ENCODE measurements at places on chromosomes 6 and 20.
A peak's percentile ranks its signal among the peaks of the same experiment; 100 is the strongest.

DNA sequence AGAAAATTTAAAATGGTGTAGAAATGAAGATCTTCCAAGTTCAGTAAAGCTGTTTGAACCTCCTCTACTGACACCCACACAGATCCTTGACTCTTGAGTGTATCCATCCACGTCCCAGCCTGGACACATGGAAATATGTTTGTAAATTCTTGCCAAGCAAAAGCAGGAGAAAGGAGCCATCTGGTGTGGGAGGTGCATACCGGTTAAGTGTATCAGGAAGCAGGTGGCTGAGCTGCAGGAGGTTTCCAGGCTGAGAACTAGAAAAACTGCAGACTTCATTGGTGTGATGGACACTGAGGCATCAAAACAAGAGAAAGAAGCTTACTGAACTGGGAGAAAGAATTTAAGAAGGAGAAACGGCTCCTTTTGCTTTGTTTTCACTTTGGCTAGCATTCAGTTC, 229.9 kb upstream of the GRIK2 start:
- ATAC-seq, result no peak

DNA sequence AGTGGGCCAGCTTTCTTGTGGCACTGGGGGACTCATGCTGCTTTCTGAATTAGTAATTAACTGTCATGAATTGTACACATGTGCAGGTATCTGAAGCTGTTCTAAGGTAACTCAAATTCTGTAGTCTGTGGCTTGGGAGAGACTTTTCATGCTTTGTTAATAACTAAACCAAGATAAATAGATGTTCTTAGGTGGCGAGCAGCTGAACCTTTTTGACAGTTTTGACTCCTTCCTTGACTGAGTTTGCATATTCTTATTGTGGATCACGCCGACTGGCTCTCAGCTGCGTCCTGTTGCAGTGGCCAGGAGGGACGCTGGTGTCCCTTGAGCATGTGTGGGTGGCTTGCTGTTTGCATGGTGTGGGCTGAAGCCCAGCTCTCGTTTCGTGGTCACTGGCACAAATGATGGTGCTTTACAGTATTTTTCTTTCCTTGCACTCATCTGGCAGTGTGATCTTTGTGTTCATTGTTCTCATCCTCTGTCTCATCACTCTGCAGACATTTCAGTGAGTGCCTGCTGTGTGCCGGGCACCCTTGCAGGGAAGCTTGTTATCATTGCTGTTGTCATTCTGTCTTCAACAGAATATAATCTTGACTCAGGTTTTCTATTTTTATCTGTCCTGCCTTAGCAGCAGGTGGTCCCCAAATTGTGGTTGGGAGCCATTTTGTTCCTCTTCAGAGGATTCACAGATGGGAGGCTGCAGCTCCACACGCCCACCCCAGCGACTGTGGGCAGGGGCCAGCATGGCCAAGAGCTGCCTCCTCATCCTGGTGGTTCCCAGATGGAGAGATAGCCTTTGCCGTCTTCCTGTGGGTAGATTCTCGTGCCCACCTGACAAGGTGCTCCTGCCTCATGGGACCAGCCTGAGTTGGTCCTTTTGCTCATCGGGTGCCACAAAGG, 39.6 kb downstream of the DUSP22 start:
- no peak for ATAC-seq

DNA sequence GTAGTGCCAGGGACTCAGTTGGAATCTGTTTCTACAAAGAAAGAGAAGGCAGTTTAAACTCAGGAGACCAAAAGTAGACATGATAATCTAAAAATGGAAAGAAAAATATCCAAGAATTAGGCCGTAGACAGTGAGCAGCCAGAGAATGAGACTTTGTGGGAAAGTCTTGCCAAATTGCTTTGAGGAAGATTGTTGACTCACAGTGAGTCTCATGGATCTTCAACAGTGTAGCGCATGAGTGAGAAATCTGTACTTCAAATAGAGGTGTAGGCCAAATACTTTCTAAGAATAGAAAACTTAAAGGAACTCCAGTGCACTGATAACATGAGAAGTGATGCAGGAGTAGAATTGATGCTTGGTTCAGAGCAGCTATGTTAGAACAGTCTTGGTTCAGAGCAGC, 284.5 kb downstream of the HTR1B start:
- ATAC-seq, result no peak

DNA sequence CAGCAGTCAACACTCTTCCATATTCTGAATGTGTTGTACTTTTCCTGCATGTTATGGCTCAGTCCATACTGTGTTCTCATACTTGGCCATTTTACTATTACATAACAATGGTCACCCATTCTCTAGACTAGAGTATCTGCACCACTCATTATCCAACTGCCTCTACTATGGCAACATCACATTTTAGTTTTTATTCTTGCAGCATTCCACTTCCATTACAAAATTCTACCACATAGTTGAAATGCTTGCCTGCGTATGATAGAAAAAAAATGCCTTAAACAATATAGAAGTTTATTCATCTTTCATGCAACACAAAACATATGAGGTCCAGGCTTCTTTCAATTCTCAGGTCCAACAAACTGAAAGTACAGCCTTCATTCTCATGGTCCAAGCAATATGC, 128.0 kb downstream of the TENT5A start:
- no peak for ATAC-seq

DNA sequence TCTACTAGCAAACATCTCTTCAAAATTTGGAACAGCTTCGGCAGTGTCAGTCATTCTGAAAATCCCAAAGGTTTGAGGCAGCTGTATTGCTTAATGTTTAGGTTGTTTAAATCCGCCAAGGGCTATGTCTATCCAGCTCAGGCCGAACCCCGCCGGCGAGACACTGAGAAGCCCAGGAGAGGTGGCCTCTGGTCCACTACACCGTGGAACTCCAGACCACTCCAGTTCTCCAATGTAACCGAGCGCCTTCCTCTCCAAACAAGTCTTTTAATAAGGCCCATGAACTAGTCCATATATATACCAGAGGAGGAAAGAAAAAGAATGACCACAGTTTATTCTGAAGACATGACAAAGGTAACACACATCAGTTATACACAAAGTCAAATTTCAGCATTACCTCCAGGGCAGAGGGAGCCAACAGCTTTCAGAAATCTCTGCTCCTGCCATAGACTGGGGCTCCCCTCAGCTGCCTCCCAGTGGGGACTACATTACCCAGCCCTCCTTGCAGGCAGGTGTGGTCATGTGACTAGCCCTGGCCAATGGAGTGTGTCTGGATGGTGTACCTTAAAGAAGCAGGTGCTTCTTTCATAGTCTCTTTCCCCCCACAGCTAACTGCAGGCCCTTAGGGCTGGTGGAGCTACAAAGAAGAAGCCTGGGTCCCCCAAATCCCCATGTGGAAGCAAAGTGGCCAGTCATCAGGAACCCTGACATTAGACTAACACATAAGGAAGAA, at the start of gene RAMACL:
Gene RAMACL (minus strand): TSS at position 255 of the 733 bp plus-strand sequence. CDS start 201 bp downstream, at position 54.
- ATAC-seq, result peak; percentile 81

DNA sequence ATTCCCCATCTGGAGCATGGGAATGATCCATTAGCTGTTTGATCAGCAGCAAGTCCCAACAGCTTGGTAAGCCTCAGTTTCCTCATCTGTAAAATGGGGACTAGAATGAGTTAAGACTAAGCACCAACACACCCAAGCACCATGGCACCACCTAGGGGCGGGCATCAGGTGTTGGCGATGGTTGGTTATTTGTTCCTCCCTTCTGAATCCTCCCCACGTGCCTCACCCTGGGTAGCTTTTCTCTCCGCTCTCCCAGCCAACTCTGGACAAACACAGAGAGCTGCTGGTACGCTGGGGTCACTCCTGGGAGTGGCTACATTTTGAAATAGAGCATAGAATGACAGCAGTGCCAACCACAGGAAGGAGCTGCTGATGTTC, 13.3 kb upstream of the ITPR3 start:
- ATAC-seq, result peak; percentile 86

GRCh38 chr6:130421585-130421984, 55.8 kb downstream of the TMEM200A start:
- no peak for ATAC-seq

DNA sequence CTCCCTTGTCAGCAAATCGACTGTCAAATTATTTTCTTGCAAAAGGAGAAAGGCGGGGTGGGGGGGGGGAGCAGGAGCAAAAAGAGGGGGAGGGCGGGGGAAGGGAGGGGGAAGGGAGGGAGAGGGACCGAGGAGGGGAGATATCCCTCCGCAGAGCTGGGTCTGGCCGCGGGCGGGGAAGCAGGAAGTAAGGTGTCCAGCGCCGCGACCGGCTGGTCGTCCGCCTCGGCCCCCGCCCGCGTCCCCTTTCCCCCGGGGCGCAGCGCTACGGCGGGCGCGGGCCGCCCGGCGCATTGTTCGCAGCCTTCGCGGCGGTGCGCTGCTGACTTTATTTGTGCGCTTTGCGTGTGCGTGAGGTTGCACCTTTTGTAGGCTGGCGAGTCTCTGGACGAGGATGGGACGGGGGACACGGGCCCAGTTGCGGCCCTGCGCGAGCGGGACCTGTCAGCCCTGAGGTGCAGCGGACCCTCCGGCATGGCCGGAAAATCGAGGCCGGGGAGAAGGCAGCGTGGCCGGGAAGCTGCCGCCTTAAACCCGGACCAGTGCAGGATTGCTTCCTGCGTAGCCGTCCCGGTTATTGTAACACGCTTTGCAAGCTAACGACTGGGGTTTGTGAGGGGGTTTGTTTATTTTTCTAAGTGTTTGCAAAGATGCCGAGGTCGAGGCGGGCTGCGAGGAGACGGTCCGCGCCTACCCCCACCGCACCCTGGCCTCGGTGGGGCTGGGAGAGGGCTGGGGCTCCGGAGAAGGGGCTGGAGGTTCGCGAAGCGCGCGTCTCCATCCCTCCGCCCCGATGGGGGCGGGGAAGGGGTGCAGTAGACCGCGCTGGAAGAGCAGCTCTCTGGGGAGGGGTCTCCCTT, 675 bp upstream of the TRERF1 start:
- ATAC-seq, result peak; percentile 31

DNA sequence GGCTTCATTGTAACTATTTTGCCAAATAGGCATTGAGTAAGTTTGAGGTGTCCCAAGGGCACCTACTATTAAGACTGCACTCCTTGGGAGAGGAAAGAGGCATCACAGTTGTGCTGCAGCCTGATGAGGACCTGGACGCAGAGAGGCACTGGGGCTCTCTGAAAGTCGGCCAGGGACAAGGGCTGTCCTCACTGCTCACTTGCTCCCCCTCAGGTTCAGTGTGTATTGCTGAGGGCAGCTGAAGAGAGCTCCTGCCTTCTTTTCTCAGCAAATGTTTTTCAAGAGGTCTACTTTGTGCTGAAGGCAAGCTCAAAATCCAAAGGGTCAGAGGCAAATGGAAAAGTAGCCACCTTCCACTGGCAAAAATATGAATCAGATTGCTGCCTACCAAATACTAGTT, 331.8 kb downstream of the RIMS1 start:
- no peak for ATAC-seq

DNA sequence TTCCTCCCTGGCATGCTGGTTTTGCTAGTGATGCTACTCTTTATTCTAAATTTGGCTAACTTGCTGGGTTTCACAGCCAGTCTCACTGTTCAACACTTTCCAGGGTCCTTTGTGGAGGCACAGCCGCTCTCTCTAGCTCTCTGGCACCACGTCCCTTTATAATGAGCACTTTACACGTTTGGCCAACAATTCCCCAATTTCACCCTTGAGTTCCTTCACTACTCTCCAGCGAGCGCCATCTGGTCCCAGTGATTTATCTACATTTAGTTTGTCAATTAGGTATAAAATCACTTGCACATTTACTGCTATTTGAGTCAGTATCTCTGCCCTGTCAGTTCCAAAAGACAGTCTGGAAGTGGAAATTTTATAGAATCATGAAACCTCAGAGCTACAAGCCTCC, 241.9 kb upstream of the MOCS1 start:
- ATAC-seq, result no peak

- peak; percentile 79 for ATAC-seq
Measured at GRCh38 chr6:33276864-33277662, at the start of gene B3GALT4. TSS of gene B3GALT4 (plus strand) at chr6:33277123. CDS start at chr6:33277420, 297 bp downstream.

DNA sequence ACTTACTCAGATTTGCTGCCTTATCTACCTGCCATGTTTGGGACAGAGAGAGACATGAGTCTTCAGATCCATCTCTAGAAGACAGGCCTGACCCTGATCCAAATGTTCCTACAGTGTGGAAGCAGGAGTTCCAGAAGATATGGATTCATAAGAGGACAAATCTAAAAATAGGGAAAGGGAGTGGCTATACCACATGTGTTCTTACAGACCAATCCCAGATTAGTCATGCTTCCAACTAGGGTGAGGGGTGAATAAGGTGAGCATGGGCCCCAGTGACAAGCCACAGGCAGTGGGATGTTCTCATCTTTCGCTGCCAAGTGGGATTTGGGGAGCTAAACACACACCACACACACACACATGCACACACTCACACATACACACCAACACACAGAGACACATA, 670.7 kb upstream of the CITED2 start:
- ATAC-seq, result no peak

DNA sequence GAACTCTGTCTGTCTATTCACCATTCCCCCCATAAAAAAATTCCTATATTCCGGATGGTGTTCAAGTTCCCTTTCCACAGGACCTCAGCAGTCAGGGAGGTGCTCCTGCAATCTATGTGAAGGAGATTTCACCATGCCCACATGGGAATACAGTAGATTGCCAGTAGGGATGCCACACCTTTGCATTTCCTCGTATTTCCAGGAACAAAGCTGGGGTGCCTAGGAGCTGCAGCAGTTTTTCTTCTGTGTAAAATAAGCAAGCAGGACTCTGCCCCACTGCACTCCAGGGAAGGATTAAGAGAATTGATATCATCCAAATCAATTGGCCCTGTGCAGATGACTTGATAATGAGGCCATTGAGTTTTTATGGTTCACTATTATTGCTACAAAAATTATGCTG, 7.4 kb upstream of the KIF16B start:
- no peak for ATAC-seq

DNA sequence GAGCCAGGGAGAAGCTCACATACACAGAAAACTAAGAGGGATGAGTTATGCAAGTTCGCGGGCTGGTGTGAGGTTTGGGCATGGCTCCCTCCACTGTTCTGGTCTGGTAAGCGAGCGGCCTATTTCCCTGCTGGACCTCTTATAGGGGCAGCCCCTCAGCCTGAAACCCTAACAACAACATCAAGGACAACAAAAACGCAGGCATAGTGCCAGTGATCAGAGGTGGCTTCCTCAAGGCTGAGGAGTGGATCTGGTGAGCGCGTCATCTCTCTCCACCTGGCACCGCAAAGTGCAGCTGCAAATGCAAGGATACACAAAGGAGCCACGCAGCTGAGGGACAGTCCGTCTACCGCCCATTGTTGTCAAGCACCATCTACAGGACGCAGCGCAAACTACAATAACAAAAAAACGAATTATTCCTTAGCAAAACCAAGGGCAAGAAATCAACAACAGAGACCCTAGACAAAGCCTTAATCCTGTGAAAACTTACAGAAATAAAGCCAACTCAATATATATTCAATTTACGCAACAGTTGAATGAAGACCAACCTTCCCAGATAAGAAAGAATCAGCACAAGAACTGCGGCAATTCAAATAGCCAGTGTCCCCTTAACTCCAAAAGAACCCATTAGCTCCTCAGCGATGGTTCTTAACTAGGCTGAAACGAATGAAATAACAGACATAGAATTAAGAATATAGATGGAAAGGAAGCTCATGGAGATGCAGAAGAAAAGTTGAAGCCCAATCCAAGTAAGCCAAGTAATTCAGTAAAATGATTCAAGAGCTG, 9.2 kb upstream of the DEFB110 start:
- ATAC-seq, result no peak

- ATAC-seq, result no peak
Measured at GRCh38 chr20:19428324-19428723, 215.9 kb downstream of the SLC24A3 start.

All from activated T-helper 17 cell treated with anti-CD3 and anti-CD28 coated beads, Interleukin-2, amount 50 U/mL, for 72 hours (primary cell).